ENCODE measurements at places on chromosomes 12 and 14. TPM values are rescaled to one million over a fixed set of nuclear protein-coding genes. Genes with fewer than 3 reads are reported as not detected.

The TDRD9 gene
- 8.2 TPM for total RNA-seq

The MORN3 gene
- 5.8 TPM for total RNA-seq

The NINJ2 gene
- total RNA-seq: 5.8 TPM

The SYT10 gene
- 0.17 TPM for total RNA-seq

The WDHD1 gene
- total RNA-seq: 6.2 TPM

The GUCY2C gene
- not detected for total RNA-seq

The GZMH gene
- not detected for total RNA-seq

The TSHR gene
- not detected for total RNA-seq

GRCh38 chr14:63573581-63573980 is 30.4 kb upstream of the PPP2R5E start:
- H3K27me3 ChIP-seq: no peaks in the 10 kb centered on the region
- H3K4me3 ChIP-seq: no peak overlapping the region
- no peaks in the 10 kb centered on the region for H3K36me3 ChIP-seq
- H3K27ac ChIP-seq: no peak overlapping the region
- H3K4me1 ChIP-seq: no peaks in the 10 kb centered on the region

DNA sequence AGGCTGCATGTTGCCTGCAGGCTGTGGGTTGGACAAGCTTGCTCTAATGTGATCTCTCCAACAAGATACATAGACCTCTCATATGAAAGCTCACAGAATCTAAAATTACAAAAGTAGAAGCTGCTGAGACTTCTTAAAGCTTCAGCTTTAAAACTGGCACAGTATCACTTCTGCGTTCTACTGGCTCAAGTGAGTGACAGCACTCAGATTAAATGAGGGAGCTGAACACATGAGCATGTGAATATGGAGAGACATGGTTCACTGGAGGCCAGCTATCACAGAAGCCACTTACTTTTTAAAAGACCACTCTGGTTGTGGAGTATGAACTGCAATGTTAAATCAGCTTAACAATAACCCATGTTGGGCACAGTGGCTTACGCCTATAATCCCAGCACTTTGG is 29.1 kb upstream of the ANO6 start:
- no peaks in the 10 kb centered on the region for H3K27me3 ChIP-seq
- no peaks in the 10 kb centered on the region for H3K36me3 ChIP-seq
- no peak overlapping the region for H3K4me3 ChIP-seq
- H3K4me1 ChIP-seq: no peaks in the 10 kb centered on the region
- no peak overlapping the region for H3K27ac ChIP-seq

DNA sequence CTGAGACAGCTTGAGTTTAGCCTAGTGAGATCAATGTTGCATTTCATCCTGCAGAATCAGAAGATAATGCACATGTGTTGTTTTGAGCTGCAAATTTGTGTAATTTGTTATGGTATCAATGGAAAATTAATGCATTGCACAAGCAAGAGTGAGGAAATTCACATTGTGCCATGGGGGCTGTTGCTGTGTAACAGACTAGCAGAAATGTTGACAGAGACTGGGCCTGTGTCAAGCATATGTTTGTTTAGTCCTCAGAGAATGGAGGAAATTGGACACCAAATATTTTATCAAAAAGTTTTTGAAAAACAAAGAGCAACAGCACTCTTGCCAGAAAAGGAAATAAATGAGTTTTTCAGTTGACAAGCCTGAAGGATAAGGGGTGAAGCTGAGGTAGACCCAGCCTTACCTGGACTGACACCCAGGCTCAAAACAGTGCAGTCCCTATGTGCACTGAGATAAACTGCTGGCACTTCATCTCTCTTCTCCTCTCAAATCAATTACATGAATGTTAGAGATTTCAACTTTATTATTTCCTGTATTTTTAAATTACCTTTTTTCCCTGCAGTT is 1150.0 kb downstream of the FSCB start:
- H3K4me1 ChIP-seq: no peaks in the 10 kb centered on the region
- H3K4me3 ChIP-seq: no peak overlapping the region
- H3K27me3 ChIP-seq: no peaks in the 10 kb centered on the region
- no peaks in the 10 kb centered on the region for H3K36me3 ChIP-seq

DNA sequence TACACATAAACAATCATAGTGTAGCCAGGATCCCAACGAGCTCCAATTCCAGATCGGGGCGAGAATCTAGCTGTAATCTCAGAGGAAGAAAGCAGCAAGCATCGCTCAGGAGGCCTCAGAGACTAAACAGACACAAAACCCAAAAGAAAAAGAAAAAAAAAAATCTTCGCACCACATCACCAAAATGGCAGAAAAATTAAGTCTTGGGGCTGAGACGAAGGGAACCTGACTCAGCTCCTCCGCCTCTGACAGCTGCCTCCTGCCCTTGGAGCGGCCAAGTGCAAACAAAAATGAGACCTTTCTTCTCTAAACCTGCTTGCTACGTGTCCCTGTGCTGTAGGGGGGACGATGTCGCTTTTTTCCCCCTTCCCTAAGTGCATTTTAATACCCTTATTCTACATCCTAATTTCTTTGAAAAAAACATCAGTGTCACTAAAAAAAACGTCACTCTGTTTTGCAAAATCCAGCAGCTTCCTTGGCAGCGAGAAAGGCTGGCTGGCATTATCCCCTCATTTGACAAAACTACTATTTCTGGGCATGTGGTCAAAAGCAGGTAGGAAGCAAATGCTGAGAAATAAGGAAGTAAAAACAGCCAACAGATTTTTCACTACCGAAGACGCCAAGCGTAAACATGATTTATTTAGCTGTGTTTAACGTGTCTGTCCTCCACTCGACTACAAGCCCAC is 30.5 kb downstream of the BCL11B start:
- H3K27me3 ChIP-seq: no peaks in the 10 kb centered on the region
- no peak overlapping the region for H3K27ac ChIP-seq
- no peak for DNase-seq
- H3K4me1 ChIP-seq: peaks cover 19% of the 10 kb centered on the region

DNA sequence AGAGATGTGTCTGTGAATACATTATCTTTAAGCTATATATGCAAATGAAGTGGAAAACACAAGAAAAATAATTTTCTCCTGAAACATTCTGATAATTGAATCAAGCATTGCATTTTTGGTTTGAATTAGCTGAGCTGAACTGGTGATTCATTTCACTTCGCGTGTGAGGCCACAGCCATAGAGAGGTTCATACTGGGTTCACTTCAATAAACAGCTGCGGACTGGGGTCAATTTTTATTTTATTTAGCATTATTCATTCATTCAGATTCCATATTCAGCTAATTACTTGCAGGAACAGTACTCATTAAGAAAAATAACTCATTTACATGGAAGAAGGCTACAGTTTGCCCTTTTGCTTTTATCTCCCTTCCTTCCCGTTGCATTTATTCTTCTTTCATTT is 195.2 kb upstream of the LRIG3 start:
- no peak overlapping the region for H3K27ac ChIP-seq
- H3K4me1 ChIP-seq: no peaks in the 10 kb centered on the region

DNA sequence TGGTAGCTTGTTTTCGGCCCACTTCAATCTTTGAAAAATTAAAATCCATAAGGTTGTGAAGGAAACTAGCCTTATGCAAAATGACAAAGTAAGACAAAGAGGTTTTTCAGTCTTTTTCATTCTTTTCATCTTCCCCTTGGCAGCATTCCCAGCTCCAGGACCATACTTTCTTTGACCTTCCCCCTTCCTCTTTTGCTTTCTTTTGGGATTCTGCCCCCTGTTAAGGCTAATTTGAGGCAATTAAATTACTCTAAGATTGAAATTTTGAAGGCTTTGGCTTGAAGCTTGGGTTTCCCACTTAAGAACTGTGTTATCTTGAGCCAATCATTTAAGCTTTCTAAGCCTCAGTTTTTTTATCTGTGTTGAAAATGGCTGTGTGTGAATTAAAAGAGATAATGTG is 124.9 kb downstream of the DACT1 start:
- DNase-seq: no peak
- no peak overlapping the region for H3K4me3 ChIP-seq
- H3K27ac ChIP-seq: no peak overlapping the region
- peaks cover 7% of the 10 kb centered on the region for H3K4me1 ChIP-seq

- no peaks in the 10 kb centered on the region for H3K36me3 ChIP-seq
- no peaks in the 10 kb centered on the region for H3K4me1 ChIP-seq
- no peaks in the 10 kb centered on the region for H3K27me3 ChIP-seq
- no peak for DNase-seq
Measured at GRCh38 chr12:105453316-105453715, 122.8 kb downstream of the C12orf75 start.

DNA sequence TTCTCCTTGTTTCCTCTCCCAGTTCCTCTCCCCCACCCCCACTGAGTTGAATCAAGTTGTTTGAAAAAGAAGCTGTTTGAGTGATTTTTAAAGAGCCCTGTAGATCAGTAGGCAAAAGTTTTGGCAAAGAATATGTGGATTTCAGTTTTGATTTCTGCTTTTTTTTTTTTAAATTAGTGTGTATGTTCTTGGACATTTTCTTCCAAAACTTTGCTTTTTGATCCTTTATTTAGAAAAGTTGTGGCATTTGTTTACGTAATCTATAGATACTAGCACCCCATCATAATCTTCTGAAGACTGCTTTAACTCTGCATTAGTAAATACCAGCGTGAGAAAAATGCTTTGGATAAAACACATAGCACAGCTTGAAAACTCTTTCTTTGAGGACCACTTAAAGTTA is 190.3 kb upstream of the SEL1L start:
- no peak overlapping the region for H3K27ac ChIP-seq
- DNase-seq: peak; percentile 51
- H3K27me3 ChIP-seq: no peaks in the 10 kb centered on the region
- peaks cover 29% of the 10 kb centered on the region for H3K4me1 ChIP-seq
- no peaks in the 10 kb centered on the region for H3K36me3 ChIP-seq
- no peak overlapping the region for H3K4me3 ChIP-seq

GRCh38 chr14:68541178-68541896 is 251.5 kb downstream of the ZFP36L1 start:
- no peaks in the 10 kb centered on the region for H3K27me3 ChIP-seq
- no peak overlapping the region for H3K4me3 ChIP-seq
- no peak overlapping the region for H3K27ac ChIP-seq
- DNase-seq: no peak
- peaks cover 32% of the 10 kb centered on the region for H3K4me1 ChIP-seq
- H3K36me3 ChIP-seq: no peaks in the 10 kb centered on the region

DNA sequence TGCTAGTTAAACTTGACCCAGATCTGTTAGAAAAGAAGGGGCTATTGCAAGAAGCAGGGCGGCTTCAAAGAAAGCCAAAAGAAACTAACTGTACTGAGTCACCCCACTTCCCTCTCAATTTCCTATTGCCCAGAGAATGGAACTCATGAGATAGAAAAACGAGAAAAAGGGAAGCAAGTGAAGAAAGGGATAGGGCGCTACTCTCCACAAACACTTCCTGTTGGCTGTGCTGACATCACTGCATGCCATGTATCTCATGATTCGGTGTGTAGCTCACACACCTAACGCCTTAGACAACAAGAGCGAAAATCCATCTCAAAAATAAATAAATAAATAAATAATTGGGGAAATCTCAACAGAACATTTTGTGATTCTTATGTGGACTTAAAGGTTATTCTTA is 13.0 kb upstream of the P2RX4 start:
- H3K27ac ChIP-seq: no peak overlapping the region
- H3K27me3 ChIP-seq: no peaks in the 10 kb centered on the region
- no peaks in the 10 kb centered on the region for H3K36me3 ChIP-seq
- no peaks in the 10 kb centered on the region for H3K4me1 ChIP-seq
- H3K4me3 ChIP-seq: no peak overlapping the region

DNA sequence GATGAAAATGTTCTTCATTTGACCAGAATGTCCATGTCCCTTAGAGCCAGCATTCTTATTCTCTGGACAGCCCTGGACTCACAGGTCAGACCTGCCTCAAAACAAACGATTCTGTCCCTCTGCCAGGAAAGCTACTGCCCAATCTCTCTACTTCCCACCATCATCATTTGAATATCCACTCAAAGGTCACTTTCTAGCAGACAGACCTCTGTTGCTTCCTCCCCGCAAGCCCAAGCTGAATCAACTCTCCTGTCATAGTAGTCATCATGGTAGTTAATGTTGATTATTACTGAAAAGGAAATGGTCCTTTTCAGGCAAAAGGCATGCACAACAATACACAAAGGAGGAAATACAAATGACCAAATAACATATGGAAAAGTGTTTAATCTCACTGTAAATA is 39.6 kb upstream of the CPM start:
- no peak overlapping the region for H3K4me3 ChIP-seq
- no peaks in the 10 kb centered on the region for H3K4me1 ChIP-seq
- DNase-seq: no peak
- H3K27me3 ChIP-seq: no peaks in the 10 kb centered on the region
- H3K27ac ChIP-seq: no peak overlapping the region

GRCh38 chr14:59116984-59117415 is 71.5 kb upstream of the DAAM1 start:
- peaks cover 31% of the 10 kb centered on the region for H3K4me1 ChIP-seq
- H3K27me3 ChIP-seq: no peaks in the 10 kb centered on the region
- DNase-seq: no peak
- H3K36me3 ChIP-seq: no peaks in the 10 kb centered on the region

DNA sequence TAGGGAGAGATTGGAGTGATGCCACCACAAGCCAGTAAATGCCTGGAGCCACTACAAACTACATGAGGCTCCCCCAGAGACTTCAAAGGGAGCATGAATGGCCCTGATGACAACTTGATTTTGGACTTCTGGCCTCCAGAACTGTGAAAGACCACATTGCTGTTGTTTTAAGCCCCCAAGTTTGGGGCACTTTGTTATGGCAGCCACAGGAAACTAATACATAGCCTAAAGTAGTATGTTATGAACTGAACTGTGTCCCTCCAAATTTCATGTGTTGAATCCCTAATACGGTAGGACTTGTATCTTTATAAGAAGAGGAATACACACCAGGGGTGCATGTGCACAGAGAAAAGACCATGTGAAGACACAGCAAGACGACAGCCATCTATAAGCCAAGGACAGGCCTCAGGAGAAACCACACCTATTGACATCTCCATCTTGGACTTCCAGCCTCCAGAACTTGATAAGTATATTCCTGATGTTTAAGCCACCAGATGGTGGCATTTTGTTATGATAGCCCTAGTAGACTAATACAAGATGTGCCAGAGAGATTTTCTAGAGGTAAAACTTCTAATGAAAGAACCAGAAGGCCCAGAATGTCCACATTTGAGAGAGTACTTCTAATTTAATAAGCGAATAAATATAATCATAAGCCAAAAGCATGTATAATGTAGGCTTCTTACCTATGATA is 127.1 kb upstream of the BMP4 start:
- no peak overlapping the region for H3K4me3 ChIP-seq
- no peaks in the 10 kb centered on the region for H3K36me3 ChIP-seq
- peaks cover 24% of the 10 kb centered on the region for H3K4me1 ChIP-seq
- no peak for DNase-seq
- H3K27me3 ChIP-seq: no peaks in the 10 kb centered on the region

DNA sequence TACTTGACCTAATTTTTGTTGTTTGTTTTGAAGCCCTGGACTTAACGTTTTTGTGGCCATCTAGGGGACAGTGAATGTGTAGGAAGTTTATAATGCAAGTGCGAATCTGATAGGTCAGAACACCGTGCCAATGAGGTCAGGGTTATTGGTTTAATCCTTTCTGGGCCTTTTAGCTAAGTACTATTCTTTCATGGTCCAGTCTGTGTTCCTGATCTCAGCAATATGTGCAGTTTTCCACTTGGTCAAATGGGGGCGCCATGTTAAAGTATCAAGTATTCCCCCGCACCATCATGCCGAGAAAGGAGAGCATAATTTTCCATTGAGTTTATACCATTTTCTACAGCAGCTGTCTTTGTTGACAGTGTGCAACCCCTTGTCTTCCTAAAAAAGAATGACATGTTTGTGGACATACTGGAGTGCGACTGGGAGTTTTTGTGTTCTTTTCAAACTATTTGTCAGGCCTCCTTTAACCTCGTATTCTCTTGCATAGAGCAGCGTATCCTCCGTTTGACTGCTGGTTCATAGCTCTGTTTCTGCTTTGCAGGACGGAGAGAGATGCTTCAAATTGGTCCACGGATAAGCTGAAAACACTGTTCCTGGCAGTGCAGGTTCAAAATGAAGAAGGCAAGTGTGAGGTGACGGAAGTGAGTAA is 1.3 kb downstream of the AHSA1 start:
- peaks cover 36% of the 10 kb centered on the region for H3K36me3 ChIP-seq
- H3K4me1 ChIP-seq: no peaks in the 10 kb centered on the region
- H3K27ac ChIP-seq: no peak overlapping the region

Measured in lung (tissue), 17 donors.